Immature natural killer cell (primary cell): ENCODE measurements at places on chromosomes 1 and 21.

GRCh38 chr1:38727684-38728584, 131.6 kb downstream of the RRAGC start:
- no peak for DNase-seq
- H3K36me3 ChIP-seq, result no peaks in the 10 kb centered on the region
- no peaks in the 10 kb centered on the region for H3K4me1 ChIP-seq
- H3K27ac ChIP-seq, result no peak overlapping the region
- H3K4me3 ChIP-seq, result no peak overlapping the region

DNA sequence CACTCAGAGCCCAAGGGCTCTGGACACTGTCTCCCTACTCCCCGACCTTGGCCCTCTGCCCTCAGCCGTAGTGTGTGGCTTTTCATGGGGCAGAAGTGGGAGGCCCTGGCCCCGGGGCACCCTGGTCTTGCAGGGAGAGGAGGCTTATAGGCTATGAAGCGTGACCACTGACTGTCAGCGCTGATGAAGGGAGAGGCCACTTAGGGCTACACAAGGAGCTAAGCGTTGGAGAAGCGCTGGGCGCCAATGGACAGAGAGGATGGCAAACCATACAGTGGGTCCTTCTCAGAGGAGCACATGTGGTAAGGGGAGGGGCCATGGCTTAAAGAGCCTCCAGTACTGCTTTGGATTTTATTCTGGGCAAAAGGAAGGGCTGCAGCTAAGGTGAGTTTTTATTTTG, 7.9 kb downstream of the CRABP2 start:
- peaks cover 11% of the 10 kb centered on the region for H3K36me3 ChIP-seq
- H3K27ac ChIP-seq, result no peak overlapping the region
- no peak for DNase-seq

- H3K4me3 ChIP-seq, result no peak overlapping the region
- H3K36me3 ChIP-seq, result no peaks in the 10 kb centered on the region
- peaks cover 4% of the 10 kb centered on the region for H3K27me3 ChIP-seq
- peaks cover 5% of the 10 kb centered on the region for H3K4me1 ChIP-seq
Measured at GRCh38 chr21:38760017-38760761, 45.5 kb upstream of the ETS2 start.

DNA sequence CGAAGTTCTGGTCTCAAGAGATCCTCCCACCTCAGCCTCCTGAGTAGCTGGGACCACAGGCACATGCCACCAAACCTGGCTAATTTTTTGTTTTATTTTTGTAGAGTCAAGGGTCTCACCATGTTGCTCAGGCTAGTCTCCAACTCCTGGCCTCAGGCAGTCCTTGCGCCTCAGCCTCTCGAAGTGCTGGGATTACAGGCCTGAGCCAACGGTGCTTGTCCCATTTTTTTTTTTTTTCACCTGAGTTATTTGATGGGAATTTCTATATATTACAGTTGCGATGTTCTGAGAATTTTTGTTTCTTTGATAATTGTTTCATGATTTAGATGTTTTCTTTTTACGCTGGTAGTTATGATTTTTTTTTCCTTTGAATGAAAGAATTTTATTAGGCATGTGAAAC, 2.5 kb downstream of the RABGAP1L start:
- H3K4me1 ChIP-seq, result peaks cover 50% of the 10 kb centered on the region
- H3K4me3 ChIP-seq, result peak overlapping the region; percentile 71
- H3K27ac ChIP-seq, result peak overlapping the region; percentile 14

DNA sequence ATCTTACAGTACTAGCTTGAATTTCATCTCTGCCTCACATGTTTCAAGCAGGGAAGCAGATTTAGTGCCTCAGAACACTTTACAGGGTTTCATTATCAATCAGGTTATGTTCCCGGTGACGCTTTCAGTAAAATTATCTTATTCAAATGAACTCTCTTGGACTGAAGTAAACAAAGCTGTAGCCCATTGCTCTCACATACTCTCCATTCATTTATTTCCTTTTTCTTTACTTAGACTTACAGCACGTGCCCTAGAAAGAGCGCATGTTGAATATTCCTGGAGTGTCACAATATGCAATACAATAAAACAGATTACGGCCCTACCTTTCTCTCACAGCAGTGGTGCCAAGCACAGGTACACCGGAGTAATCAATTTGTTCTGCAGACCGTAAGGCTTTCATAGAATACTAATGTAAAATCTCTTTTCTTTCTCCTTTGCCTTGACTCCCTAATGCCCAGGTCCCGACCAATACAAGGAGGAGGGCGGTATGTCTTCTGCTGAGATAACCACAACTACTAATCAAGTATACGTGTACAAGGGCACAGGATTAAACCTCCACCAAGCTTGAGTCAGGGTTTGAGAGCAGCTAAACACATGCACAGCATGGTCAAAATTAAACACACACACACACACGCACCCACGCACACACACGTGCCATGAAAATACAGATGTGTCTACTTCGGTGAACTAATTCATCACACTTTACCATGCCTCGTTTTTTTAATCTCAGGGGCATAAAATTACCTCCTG, 62.8 kb downstream of the NRIP1 start:
- peaks cover 51% of the 10 kb centered on the region for H3K4me1 ChIP-seq
- H3K36me3 ChIP-seq, result no peaks in the 10 kb centered on the region
- H3K27ac ChIP-seq, result no peak overlapping the region
- H3K27me3 ChIP-seq, result no peaks in the 10 kb centered on the region

DNA sequence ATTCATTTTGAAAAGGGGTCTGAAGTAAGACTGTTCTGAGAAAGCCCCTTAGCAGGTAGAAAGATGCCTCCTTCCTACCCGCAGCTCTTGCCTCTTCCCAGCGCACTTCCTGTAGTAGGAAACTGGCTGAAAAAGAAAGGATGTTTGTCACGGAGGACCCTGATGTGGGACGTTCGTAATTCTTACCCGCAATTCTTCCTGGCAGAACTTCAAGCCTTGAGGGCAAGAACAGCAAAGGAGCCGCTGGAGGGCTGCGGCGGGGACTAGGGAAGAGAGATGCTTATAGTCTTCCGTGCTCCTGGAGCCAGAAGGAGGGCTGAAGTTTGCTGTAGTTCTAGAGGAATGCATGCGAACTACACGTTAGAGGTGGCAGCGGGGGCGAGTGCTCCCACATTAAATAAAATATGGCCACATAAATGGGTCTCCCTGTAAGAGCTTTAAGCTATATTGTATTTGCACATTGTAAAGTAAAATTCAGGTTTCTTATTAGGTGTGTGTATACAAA, 6.3 kb downstream of the C1orf53 start:
- peaks cover 23% of the 10 kb centered on the region for H3K4me1 ChIP-seq
- peaks cover 23% of the 10 kb centered on the region for H3K27me3 ChIP-seq
- no peak for DNase-seq

DNA sequence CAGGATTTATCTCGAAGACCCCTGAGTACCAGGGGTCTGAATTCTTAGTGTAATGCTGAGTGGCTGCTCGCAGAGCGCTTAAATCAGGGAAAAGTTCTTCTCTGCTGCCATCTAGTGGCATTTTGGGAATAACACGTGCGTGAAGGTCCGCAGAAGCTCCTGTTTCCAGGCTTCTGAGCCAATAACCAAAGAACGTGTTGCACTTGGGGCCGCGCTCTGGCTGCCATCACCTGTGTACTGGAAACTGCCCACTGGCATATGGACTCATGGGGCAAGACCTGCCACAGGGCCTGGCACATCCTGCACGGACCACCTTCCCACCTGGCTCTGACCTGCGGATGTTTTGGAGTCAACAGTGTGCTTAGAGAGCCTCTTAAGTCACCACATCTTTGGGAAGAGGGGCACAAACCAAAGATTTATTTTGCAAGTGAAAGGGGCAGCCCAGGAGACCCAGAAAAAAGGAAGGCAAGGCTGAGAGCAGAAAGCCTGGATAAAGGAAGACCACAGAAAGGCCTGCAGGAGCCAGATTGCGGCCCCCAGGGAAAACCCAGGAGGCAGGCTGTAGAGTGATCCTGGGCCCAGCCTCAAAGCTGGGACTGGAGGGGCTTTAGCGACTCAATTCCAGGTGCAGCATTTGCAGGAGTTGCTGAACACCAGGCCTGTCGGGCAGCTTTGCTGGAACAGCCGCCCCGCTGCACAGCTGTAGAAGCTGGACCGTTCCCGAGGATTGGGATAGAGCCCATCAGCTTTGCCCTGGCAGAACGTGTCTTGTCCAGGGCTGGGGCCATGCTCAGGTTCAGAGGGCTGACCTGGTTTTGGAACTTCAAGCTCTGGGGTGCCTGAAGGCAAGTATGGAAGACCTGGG, 13.0 kb downstream of the CHIT1 start:
- no peaks in the 10 kb centered on the region for H3K36me3 ChIP-seq
- no peak overlapping the region for H3K27ac ChIP-seq
- H3K4me3 ChIP-seq, result no peak overlapping the region
- peak; percentile 46 for DNase-seq
- peaks cover 2% of the 10 kb centered on the region for H3K27me3 ChIP-seq
- H3K4me1 ChIP-seq, result no peaks in the 10 kb centered on the region

- H3K4me3 ChIP-seq, result no peak overlapping the region
- H3K27me3 ChIP-seq, result peaks cover 2% of the 10 kb centered on the region
- H3K4me1 ChIP-seq, result no peaks in the 10 kb centered on the region
- DNase-seq, result no peak
- H3K27ac ChIP-seq, result no peak overlapping the region
Measured at GRCh38 chr1:228364068-228364705, 42.4 kb downstream of the TRIM11 start.

- H3K27me3 ChIP-seq, result peaks cover 3% of the 10 kb centered on the region
- H3K4me1 ChIP-seq, result peaks cover 10% of the 10 kb centered on the region
- H3K27ac ChIP-seq, result no peak overlapping the region
Measured at GRCh38 chr1:975896-976683, 5.8 kb downstream of the PERM1 start.

- DNase-seq, result no peak
- H3K4me1 ChIP-seq, result no peaks in the 10 kb centered on the region
- no peak overlapping the region for H3K4me3 ChIP-seq
- no peaks in the 10 kb centered on the region for H3K27me3 ChIP-seq
Measured at GRCh38 chr1:224774378-224774777, 155.1 kb upstream of the DNAH14 start.

GRCh38 chr1:39331647-39332046, 127.2 kb downstream of the MACF1 start:
- H3K4me3 ChIP-seq, result no peak overlapping the region
- peaks cover 95% of the 10 kb centered on the region for H3K4me1 ChIP-seq
- H3K27ac ChIP-seq, result peak overlapping the region; percentile 81
- H3K27me3 ChIP-seq, result no peaks in the 10 kb centered on the region
- no peak for DNase-seq

- H3K27ac ChIP-seq, result no peak overlapping the region
- peaks cover 1% of the 10 kb centered on the region for H3K4me1 ChIP-seq
- H3K27me3 ChIP-seq, result no peaks in the 10 kb centered on the region
- no peak overlapping the region for H3K4me3 ChIP-seq
- DNase-seq, result no peak
- peaks cover 28% of the 10 kb centered on the region for H3K36me3 ChIP-seq
Measured at GRCh38 chr21:44957047-44957831, 17.4 kb downstream of the SLX9 start.

DNA sequence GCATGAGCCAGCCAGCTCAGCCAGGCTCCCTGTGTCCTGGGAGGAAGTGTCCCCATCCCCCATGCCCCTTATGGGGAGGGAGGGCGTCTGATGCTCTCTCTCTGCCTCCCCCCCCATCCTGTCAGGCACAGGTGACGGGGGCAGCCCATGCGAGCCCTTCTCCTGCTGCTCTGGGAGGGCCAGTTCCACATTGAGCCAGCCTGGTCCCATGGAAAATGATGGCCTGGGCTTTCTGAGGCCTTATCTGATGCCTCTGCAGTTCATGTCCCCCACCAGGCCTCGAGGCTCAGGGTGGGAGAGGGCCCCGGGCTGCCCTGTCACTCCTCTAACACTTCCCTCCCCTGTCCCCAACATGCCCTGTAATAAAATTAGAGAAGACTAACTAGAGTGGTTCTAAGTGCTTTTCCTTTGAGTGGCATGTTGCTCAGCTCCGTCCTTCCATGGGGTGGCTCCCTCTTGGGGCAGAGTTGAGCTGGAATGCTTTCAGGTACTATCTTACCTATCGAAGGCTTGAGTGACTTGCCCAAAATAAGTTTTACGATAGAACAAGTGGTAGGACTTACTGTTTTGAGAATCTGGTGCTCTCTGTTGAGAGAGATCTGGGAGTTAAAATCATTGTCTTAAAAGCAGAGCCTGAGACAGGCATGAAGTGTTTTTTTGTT, 1.8 kb upstream of the MTFR1L start:
- no peak for DNase-seq
- H3K27me3 ChIP-seq, result peaks cover 10% of the 10 kb centered on the region
- H3K36me3 ChIP-seq, result no peaks in the 10 kb centered on the region
- H3K4me3 ChIP-seq, result peak overlapping the region; percentile 95
- peaks cover 41% of the 10 kb centered on the region for H3K4me1 ChIP-seq

- no peak overlapping the region for H3K27ac ChIP-seq
- no peak for DNase-seq
- H3K27me3 ChIP-seq, result peaks cover 5% of the 10 kb centered on the region
- H3K4me3 ChIP-seq, result no peak overlapping the region
- no peaks in the 10 kb centered on the region for H3K36me3 ChIP-seq
- H3K4me1 ChIP-seq, result peaks cover 7% of the 10 kb centered on the region
Measured at GRCh38 chr1:21618561-21619374, 50.4 kb downstream of the RAP1GAP start.

GRCh38 chr1:151756291-151756690, 7.0 kb downstream of the MRPL9 start:
- no peak for DNase-seq
- peaks cover 27% of the 10 kb centered on the region for H3K4me1 ChIP-seq
- peak overlapping the region; percentile 49 for H3K4me3 ChIP-seq
- H3K36me3 ChIP-seq, result peaks cover 20% of the 10 kb centered on the region

DNA sequence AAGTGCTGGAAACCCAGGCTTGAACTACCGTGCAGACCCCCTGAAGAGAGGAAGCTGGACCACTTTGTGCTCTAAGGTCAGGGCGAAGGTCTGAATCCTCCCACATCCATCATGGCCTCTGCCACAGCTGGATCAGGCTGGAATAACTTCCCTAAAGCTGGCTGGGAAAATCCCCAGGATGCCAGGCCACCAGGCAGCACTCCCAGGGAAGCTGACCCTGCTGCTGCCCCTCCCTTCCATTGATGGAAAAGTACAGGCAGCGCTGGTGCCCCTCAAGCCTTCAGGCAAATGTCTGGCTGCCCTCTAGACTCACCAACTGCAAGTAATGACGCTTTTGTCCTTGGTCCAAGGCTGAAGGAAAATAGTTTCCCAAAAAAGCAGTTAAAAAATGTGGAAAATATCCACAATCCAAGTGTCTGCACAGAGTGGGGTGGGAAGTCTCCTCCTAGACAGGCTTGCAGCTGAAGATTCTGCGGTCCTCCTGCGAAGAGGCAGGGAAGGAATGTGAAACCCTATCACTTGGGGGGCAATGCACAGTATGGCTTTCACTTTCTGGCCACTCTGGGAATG, 39.9 kb upstream of the TSPAN2 start:
- H3K27ac ChIP-seq, result no peak overlapping the region
- H3K4me1 ChIP-seq, result no peaks in the 10 kb centered on the region
- H3K4me3 ChIP-seq, result no peak overlapping the region

DNA sequence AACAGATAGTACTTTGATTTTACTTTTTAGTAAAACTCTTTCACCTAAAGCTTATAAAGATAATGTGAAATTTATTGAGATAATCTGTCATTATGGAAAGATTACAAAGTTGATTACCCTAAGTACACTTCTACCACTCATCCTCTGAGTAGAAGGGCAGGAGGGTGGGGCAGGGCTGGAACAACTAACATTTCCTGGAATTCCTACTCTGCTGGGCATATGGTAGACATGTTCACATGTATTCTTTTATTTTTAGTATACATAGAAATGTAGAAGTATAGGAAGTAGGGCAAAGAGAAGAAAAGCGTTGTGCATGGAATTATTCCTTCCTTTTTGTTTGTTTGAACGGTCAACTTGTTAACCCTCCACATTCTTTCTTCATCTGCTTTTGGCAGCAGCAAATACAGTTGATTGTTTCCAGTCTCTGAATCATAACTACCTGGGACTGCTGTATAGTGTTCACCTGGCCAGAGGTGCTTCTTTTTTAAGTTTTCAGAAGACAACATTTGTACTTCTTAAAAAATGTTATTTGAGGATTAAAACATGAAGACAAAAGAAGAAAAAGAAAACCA, 85.1 kb downstream of the POU2F1 start:
- H3K27me3 ChIP-seq, result peaks cover 2% of the 10 kb centered on the region
- H3K4me3 ChIP-seq, result no peak overlapping the region
- H3K4me1 ChIP-seq, result peaks cover 2% of the 10 kb centered on the region
